ENCODE measurements at places on chromosomes 2 and 18.

GRCh38 chr2:159897081-159897480, 99.1 kb upstream of the CD302 start:
- DNase-seq: no peak

DNA sequence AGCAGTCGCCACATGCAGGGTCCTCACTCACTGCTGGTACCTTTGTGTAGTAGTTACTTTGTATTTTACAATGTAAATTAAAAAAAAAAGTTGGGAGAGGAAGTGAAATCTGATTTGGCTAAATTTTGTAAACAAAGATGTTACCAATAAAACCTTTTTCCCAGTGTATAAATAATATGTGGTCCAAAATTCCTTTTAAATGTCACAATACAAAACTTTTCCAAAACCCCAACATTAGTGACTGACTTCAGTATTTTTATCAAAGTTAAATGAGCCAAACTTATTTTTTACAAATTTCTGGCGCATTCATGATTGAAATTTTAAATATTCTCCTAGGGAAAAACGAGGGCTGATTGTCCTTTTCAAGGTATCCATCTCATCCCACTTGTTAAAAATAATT, 239.9 kb downstream of the AGAP1 start:
- no peak for DNase-seq

GRCh38 chr18:79792096-79792987, 5.4 kb upstream of the KCNG2 start:
- no peak for DNase-seq

DNA sequence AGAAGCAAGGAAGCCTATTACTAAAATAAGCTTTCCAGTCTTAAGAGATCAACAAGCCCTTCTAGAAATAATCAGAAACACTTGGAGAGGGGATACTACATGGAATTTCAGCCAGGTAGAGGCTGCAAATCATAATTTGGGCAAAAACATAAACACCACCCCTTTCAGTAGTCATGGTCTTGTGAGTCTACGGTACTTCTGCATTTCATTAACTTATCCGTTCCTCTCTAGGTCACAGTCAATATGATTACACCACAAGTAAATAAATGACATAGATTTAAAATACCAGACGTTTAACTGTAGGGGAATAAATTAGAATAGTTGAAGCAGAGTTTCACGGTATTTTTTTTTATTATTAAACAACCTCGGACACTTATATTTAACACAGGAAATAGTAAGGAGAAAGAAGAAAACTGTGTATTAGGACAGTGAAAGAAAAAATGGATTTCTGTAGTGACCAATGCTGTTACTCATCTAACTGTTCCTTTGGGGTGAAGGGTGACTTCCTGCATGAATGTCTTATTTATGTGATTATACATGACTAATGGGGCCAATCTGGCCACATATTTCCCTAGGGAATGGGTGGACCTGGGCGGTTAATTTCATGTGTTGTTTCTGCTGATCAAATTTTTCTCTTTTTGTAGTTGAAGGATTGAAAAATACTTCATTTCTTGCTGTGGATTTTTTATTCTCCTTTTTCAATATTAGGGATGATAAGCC, 456.6 kb upstream of the UBE2E3 start:
- no peak for DNase-seq

- no peak for DNase-seq
These were observed 32.6 kb downstream of the CIB4 start for GRCh38 chr2:26608557-26608956.

- no peak for DNase-seq
These were observed 111.6 kb upstream of the LMAN1 start for GRCh38 chr18:59470561-59471121.

DNA sequence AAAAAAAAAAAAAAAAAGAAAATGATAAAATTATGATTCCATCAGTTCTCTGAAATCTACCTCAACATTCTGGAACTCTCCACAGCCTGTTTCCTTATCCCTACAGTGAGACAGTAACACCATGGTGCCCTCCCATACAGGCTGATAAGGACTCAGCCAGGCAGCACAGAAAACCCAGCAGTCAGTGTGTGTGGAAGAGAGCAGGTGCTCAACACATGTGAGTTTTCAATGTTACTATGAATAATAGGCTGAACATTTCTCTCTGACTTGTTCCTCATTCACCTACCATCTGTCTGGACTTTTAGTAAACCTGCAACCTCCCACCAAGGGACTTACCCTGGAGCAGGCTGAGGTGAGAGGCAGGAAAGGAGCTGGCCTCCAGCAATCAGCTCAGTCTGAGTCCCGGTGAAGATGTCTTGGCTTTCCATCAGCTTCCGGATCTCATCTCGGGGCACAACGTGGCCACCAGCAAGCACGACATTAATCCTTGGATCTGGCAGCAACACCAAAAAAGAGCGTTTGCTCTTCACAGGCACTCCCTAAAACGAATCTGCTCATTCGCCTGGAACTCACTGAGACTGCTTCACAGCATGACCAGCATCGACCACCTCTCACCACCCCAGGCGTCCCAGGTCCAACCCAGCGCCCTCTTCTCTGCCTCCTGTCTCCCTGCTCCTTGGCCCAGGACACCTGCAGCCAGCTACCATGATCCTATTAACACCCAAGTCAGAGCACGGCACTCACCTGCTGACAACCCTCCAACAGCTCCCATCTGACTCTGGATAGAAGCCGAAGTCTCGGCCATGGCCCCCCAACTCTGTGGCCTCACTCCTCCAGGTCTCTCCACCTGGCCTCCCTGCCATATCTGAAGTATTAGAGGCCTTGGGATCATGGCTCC, 16.5 kb downstream of the PASK start:
- DNase-seq: no peak

- DNase-seq: no peak
These were observed 8.0 kb upstream of the CYB5A start for GRCh38 chr18:74299746-74300145.

- no peak for DNase-seq
These were observed 1.0 kb downstream of the ZDBF2 start for GRCh38 chr2:206275312-206276055.

GRCh38 chr18:12317664-12318333, 9.8 kb downstream of the TUBB6 start:
- DNase-seq: no peak

- no peak for DNase-seq
These were observed 918.7 kb upstream of the PIK3C3 start for GRCh38 chr18:41036346-41036745.

DNA sequence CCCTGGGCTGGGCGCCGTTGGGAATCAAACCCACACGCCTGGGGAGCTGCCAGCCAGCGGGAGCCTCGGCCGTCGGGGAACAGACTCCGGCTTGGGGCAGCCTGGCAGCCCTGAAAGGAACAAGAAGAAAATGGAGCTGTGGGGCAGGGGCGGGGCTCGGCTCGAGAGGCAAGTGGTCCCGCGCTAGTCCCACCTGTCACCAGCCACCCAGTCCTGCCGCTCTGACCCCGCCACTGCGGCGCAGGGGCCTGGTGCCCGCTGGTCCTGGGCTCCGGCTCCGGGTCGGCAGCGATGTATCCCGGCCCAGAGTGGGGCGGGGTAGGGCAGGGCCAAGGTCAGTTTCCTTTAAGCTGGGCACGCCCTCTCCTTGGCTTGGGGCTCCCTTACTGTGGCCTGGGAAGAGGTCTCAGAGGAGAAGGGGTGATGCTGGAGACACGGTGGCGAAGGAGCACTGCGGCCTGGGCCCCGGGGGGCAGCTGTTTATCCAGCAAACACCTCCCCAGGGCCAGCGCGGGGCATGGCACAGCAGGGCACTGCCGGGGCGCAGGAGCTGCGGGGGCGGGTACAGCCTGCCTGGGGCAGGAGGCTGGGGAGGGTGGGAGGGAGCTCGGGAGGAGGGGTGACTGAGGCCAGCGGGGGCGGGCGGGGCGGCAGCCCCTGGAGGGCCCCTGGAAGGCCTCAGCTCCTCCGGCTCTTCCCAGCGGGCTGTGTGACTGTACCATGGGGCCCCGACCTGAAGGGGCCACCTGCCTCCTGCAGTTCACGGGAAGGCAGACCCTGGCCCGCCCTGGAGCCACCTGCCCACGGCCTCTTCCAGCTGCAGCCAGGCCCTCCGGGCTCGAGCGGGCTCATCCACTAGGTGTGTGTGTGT, 15.6 kb downstream of the ODC1 start:
- no peak for DNase-seq

GRCh38 chr2:135258193-135258592, 206.1 kb downstream of the RAB3GAP1 start:
- DNase-seq: no peak

DNA sequence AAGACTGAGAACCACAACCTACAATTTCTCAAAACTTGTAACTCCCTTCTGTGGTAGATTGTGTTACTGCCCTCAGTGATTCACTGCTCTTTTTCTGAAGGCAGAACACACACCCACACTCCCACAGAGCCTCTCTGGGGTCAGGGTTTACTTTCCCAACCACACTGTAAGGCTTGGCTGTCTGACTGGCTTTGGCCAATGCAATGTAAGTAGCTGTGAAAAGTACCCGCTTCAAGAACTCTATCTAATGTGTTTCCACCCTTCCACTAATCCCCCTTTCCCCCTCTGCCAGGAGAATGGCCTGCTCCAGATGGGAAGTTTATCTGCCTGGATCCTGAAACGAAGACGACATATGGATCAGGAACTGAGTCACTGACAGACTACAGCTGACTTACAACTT, 222.7 kb downstream of the CDH2 start:
- DNase-seq: no peak

GRCh38 chr2:149732001-149732685, 144.6 kb upstream of the MMADHC start:
- DNase-seq: no peak

DNA sequence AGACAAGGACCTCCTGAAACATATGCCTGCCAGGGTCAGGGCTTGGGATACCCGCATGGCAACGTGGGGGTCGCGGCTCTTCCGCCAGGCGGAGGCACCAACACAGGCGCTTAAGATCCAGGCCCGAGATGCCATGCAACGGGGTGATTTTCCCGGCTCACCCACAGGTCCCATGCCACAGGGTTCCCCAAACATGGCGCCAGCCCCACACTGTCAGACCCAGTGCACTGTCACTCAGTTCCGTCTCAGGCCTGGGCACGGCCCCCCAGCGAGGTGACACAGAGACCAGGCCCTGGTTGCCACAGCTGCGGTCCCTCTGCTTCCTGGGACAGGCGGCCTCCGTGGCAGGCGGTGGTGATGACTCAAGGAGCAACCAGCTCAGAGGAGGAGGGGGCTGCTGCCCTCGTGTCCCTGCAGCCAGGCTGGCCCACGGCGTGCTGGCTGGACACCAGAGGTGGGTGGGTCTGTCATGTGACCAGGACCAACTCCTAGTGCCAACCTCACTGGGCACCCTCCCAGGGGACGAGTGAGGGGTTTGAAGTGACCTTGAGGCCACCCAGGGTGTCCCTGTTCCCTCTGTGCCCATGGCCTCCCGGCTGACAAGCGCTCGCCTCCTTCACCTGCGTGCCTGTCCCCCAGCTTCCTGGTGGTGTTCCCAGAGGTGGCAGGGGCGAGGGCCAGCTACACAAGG, 4.9 kb downstream of the PDCD1 start:
- DNase-seq: peak; percentile 18

DNA sequence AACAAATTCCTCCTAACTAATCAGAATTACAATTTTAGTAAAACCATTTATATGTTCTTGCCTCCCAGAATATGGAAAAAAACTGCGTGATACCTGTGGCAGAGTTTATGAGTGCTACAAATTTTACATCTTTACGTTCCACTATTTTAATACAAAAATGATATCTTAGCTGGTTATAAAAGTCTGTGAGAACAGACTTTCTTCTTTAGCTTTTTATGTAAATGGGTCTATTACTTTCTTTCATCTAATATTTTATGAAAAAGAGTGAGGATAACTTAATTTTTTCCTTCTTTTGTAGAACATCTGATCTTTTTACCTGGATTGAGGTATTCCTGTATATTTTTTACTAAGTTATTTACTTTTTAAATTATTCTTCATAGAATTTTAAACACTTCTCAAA, 22.1 kb upstream of the REG3A start:
- DNase-seq: no peak

- no peak for DNase-seq
These were observed 147.3 kb downstream of the IRS1 start for GRCh38 chr2:226652369-226652768.

- DNase-seq: peak; percentile 8
These were observed 40.5 kb upstream of the EFHD1 start for GRCh38 chr2:232592772-232593395.

DNA sequence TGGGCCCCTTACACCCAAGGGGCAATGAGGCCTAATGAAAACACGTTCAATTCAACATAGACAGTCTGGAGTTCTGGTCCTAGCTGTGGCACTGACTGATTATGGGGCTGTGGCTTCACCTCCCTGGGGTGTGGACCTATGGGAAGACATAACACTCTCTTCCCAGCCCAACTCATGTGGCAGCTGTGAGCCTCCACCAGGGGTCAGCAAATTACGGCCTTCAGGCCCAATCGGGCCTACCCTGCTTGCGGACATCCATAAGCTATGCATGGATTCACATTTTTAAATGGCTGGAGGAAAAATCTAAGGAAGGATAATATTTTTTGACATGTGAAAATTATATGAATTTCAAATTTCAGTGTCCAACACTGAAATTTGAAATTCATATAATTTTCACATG, 101.3 kb downstream of the LOXHD1 start:
- peak; percentile 13 for DNase-seq

DNA sequence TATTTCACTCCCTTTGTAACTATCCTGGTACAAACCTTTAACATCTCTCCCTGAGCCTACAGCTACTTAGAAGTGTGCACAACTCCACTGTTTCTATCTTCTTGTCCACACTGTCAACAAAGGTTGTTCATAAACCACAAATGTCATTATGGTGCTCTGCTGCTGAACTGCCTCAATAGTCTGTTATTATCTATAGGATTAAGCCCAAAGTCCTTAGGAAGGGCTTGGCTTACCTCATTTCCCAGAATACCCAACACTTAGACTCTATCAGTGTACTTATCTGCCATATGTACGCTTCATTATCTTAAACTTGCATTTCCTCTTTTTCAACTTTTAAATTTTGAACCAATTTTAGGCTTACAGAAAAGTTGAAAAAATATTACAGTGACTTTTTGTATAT, 94.2 kb downstream of the HNMT start:
- DNase-seq: no peak

GRCh38 chr2:237987268-237987667, 20.5 kb downstream of the UBE2F start:
- no peak for DNase-seq

DNA sequence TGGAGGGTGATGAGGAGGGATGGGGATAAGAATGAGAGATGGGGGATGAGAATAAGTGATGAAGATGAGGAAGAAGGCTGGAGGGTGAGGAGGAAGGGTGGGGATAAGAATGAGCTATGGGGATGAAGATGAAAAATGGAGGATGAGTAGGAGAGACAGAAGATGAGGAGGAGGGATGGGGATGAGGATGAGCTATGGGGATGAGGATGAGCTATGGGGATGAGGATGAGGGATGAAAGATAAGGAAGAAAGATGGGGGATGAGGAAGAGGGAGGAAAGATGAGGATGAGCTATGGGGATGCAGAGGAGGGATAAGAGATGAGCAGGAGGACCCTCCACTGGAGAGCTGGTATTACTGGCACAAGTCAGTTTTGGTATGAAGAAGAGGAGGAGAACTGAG, 231.5 kb downstream of the NAPG start:
- DNase-seq: no peak
